Stimulated activated CD8-positive, alpha-beta memory T cell treated with anti-CD3 and anti-CD28 coated beads, Interleukin-15, amount 100 ng/mL, for 48 hours (primary cell): ENCODE measurements at places on chromosomes 12 and 14.

DNA sequence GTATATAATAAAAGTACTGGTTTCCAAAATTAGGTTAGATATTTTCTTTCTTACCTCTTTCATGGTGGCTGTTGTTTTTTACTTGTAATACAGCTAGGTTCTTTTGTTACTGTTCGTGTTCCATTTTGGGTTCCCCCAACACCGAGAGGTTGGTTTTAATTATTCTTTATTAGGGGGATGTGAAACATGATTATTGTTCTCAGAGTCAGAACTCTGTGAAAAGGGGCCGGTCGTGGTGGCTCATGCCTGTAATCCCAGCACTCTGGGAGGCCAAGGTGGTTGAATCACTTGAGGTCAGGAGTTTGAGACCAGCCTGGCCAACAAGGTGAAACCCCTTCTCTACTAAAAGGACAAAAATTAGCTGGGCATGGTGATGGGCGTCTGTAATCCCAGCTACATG is 108.1 kb downstream of the BICD1 start:
- no peak for DNase-seq

DNA sequence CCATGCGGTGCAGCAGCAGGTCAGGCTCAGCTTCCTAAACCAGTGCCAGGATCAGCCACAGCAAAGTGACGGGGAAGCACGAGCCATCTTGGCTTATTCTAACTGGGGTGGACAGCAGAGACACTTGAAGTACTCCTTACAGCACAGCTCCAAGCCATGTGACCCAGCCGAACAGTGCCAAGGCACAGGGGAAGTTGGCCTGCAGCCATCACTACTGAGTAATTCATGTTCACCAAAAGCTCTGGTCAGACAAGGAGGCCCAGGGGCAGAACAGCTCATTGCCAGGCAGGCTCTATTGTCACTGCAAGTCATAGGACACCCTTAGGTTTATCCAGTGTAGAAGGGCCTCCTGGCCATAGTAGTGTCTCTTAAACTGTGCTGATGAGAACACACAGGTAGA is 23.4 kb upstream of the SLC35F4 start:
- DNase-seq = no peak

DNA sequence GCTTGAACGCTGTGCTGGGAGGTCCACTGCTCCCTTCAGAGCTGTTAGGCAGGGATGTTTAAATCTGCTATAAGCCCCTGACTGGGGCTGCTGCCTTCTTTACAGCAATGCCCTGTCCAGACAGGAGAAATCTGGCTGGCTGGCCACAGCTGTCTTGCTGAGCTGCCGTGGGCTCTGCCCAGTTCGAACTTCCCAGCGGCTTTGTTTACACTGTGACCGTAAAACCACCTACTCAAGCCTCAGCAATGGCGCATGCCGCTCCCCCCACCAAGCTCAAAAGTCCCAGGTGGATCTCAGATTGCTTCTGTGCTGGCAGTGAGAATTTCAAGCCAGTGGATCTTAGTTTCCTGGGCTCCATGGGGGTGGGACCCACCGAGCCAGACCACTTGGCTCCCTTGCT is 35.8 kb downstream of the CKAP4 start:
- no peak for DNase-seq

DNA sequence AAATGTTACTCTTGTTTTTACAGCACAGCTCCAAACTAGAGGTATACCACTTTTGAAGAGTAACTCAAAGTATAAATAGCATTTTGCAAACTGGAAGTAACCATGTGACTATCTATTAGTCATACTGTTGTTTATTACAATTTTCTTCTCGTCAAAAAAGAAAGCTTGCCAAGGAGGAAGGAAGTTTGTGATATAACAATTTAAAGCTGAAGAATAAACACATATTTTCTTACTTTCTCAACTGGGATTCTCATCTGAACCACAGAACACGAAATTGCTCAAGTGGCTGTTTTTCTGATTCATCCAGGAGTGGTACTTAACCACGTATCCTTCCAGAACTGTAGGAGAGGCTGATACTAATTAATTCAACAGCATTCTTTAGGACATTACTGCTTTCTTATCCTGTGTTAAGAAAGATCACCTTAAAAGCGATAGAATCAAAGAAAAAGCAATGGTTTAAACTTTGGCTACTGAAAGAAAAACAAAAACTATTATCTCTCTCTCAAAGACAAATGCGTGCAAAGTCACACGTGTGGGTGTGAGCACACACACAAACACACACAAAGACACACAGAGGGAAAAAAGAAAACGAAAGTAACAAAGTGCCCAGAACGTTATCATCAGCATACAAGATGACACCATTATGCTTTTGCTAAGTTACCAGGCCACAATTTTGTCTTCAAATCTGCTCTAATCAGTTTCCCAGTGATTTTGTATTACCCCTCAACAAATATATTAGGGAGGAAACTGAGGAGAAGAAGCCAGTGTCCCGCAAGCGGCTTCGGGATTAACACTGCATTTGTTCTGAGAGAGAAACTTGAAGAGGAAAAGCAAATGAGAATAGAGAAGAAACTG is at the start of gene CLEC2B:
Gene CLEC2B, minus strand, starts transcription at position 48 of the 855 bp plus-strand sequence.
- DNase-seq = no peak

- no peak for DNase-seq
Observed at GRCh38 chr14:94833633-94834032, 63.7 kb upstream of the GSC start.

DNA sequence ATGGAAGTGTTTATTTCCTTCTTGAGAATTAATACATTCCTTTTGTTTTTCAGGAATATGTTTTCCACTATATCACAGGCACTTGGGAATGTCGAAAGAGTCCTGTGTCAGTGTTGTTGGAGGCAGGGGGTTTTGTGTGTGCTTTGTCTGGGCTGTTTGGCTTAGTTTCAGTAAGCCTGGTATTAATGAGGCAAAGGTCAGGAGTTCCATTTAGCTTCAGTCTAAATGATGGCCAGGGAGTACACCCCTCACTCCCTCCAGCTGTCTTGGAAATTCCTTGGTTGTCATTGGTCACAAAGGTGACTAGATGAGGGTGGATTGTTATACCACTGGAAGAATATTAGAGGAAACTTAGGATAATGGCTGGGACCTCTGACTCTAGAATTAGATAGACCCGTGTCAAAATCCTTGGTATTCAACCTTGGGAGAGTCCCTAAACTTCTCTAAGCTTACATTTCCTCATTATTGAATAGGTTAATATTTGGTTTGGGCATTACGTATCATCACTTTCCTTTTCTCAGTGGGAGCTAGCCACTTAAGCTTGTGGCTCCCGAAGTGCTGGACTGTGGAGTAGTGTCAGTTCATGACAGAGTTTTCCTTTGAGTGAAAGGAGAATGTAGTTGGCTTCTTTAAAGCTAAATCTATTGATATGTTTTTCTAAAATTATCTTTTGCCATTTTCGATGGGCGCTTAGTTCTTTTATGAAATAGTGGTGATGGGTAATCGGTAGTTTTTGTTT is 5.2 kb downstream of the FRS2 start:
- DNase-seq = no peak

DNA sequence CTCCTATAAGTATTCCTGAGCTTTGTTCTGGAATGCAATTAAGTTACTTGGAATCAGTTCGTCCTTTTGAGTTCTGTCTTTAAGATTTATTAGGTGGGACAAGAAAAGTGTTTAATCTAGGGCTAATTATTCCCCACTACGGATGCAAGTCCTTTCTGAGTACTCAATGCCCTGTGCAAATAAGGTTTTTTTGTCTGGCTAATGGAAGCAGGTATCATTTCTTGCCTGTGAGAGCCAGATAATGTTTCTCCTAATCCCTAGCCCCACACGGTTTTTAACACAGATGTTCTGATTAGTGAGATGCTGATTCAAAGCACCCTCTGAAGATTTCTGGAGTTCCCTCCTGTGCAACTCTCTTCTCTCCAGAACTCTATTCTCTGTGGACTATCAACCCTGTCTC is 296.6 kb upstream of the PRICKLE1 start:
- no peak for DNase-seq

GRCh38 chr14:75231320-75231719 is 47.3 kb upstream of the FOS start:
- no peak for DNase-seq

GRCh38 chr12:124477107-124477915 is 90.1 kb downstream of the NCOR2 start:
- no peak for DNase-seq

DNA sequence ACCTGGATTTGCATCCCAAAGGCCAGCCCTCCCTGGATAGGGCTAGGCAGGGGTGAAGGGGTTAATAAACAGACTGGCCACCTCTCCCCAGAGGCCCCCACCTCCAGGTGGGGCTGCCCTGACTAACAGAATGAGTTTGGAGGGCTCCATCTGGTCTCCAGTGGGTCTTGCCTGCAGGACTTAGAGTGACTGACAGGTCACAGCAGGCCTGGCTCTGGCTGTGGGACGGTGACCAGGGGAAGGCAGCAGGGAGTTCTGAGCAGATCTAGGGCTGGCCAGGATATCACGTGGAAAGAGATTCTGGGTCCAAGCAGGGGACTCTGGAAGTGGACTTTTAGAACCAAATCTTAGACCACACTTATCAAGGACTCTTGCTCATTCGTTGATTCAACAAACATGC is 40.9 kb upstream of the LHX5 start:
- DNase-seq = no peak

DNA sequence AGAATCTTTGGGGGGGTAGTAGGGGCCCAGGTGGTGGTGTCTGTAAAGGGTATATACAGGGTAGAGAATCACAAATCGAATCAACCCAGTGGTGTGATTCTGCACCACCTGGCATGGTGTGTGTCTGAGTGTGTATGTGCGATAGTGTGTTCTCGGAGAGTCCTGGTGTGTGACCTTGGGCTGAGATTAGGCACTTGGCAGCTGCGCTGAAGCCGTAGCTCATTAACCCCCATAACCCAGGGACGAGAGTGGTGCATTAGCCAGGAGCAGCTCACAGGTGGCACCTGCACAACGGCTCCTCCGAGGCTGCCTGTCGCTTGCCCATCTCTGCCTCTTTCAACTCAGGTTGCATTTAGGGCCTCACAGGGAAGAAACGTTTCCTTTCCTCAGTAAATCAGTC is 15.6 kb upstream of the TESC start:
- no peak for DNase-seq

GRCh38 chr14:31263485-31264133 is 56.0 kb upstream of the HECTD1 start:
- DNase-seq = no peak

DNA sequence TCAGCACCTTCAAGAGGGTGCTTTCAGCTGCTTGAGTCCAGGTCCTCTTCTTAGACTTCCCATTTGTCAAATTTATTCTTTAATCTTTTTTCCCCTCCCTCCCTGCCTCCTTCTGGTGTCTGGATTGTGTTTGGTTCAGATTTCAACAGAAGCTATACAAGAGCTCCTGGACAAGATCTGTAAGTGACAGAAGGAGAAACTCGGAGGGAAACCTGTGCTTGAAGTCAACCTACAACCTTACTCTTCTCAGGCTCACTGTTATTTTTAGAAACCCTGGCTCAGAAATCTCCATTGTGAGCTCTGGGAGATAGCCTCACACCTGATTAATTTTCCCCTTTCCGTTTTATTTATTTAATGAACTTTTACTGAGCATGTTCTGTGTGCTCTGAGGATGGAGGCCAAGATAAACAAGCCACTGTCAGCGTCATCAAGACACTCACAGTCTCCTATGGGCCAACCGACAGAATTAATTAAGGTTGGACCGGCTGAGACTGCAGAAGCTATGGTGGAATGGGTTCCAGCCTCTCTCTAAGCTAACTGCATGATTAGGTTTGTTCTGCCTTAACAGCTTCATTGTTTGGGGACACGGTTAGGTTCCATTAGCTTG is 13.5 kb downstream of the PDE1B start:
- DNase-seq = no peak

DNA sequence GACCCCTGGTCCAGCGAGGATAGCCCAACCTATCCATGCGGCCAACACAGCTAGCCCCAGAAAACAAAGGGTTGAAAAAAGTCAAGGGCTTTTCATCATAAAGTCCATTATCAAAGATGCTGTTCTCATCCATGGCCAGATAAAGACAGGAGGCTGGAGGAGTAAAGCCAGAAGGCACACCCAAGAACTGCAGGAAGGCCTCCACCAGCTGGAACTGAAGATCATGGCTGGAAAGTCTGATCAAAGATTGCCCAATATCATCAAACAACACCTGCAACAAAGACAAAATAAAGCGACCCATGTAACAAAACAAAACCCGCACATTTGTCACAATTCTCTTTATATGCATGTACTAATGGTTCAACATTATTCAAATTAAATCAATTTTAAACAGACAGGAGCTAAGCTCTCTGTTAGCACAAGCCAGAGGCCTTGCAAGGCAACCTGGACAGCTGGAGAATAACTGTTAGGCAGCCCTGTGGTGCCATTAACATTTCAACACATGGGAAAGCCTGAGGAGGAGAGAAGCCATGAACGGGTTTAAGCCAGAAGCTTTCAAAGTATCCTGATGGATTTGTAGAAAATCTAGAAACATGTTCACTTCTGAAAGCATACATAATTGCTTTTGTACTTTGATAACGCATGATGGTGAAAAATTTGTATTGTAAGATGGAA is 34.1 kb downstream of the PSMC1 start:
- DNase-seq = no peak

GRCh38 chr12:128930606-128931005 is 77.3 kb downstream of the GLT1D1 start:
- DNase-seq = no peak

GRCh38 chr12:75747572-75748021 is 236.2 kb upstream of the KRR1 start:
- no peak for DNase-seq

GRCh38 chr12:101581190-101581589 is 13.6 kb upstream of the MYBPC1 start:
- no peak for DNase-seq

DNA sequence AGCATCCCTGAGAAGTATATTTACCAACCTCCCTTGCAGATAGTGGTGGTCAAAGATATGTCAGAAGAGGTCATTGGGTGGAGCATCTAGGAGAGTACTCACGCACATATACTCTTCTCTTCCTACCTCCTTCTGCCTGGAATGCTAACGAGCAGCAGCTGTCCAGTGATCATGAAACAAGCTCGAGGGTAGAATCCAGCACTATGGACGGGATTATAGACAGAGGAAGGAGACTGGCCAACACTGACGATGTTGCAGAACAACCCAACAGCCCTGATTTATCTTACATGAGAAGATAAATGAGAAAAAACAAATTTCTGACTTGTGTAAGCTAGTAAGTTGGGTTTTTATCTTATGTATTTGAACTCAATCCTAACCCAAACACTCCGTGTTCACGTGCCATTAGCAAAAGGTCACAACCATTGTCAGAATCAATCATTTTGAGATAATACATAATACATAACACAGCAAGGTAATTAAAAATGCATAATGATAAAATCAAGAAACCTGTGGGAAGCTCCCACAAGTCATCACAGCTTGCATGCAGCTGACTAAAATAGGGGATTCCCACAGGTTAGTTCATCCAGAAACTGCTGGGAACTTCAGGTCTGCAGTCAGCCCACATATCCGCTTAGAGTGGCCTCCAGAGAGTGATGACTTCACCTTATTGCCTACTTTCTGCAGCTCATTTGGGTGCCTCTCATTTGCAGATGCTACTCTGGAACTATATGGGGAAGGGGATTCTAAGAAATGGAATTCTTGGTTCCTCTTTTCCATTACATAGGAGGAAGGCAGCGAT is 36.3 kb upstream of the STK38L start:
- peak; percentile 32 for DNase-seq

GRCh38 chr14:55800156-55800785 is 220.3 kb downstream of the KTN1 start:
- no peak for DNase-seq

- no peak for DNase-seq
Observed at GRCh38 chr14:23513005-23513817, 38.4 kb downstream of the ZFHX2 start.
